NCI-H2171 (cell line): ENCODE measurements at places on chromosomes 7 and 10.

DNA sequence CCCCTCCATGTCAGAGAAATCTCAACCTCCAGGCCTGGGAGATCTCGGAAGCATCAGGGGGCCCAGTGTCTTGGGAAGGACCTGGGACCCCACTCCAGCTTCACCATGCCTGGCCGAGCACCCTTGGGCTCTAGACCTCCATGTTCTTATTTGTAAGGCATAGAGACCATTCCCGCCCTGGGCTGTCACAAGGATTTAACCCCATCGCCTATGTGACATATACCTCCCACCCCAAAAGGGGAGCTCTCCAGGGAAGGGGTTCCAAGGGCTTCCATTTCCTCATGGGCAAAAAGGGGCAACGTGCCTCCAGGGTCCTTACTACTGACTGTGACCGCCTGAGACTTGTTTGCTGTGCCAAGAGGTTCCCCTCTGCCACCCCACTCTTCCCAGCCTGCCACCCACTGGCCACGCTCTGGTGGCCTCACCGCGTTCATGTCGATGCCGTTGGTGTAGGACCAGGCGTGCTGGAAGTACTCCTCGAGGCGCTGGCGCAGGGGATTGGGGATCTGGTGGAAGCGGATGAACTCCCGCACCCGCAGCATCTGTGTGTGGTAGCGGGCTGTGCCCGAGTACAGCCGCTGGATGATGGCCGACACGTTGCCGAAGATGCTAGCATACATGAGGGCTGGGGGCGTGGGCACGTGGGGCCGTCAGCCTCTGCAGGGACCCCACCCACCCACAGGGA is 27.5 kb downstream of the KCNH2 start:
- no peak for DNase-seq

DNA sequence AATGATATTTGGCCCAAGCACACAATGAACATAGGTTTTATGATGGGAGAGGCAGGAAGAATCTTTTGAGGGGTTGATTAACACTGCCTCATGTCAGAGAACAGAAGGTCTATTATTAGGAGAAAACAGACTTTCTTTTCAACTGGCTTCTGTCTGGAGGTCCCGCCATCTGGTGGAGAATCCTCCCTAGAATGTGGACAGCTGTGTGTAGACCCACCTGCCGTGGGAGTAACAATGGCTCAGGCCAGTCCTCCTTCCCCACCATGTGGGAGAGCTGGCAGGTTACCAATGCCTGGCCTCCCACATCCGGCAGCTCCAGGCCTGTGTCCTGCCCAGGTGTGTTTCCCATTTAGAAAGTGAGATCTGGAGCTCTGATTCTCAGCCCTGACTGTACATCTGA is 70.4 kb upstream of the AOAH start:
- peak; percentile 40 for DNase-seq

DNA sequence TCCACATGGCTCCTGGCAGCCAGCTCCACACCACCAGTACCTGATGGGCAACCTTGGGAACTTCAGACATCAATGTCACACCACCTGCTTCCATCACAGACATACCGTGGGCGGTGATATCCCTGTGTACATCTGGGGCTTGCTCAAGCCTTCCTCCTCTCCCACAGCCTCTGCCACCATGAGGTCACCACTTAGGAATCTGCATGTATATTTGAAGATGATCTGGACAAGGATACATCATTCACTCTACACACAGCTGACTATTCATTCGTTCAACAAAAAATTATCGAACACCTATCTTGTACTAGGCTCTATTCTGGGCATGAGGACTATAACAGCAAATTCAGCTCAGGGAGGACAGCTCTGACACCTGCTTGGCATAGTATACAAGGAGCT is 6.8 kb downstream of the DLG5 start:
- no peak for DNase-seq

DNA sequence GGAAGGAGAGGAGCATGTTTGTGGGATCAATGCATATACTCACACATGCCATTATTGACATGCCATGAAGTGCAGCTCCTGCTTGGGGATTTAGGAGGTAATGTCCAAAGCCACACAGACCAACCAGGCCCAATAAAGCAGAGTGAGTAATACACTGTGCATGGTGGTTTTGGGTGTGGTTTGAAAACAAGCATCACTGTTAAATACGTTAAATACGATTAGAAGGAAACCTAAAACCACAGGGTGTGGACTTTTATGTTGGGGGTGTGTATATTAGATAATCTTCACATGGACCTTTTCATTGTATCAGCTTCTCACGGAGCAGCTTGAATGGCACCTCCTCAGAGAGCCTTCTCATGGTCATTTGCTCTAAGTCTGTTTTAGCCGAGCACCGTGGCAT is 10.4 kb upstream of the EIF3A start:
- no peak for DNase-seq

DNA sequence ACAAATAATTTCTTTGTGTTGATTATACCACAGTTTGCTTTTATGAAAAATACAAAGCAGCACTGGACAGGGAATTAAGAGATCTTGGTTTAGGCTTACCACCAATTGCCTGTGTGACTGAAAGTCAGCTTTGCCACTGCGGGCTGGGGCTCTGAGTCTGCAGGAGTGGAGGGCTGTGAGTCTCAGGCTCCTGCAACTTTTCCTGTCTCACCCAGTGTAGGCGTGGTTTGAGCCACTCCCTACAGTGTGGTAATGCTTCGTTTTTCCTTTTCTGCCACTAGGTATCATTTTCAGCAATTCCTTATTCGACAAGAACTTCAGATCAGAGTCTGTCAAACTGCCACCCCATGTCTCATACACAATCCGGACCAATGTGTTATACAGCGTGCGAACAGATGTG is 180.6 kb downstream of the ABCA13 start:
- DNase-seq = no peak

- no peak for DNase-seq
These were observed 8.3 kb upstream of the RGS10 start for GRCh38 chr10:119550827-119551226.

DNA sequence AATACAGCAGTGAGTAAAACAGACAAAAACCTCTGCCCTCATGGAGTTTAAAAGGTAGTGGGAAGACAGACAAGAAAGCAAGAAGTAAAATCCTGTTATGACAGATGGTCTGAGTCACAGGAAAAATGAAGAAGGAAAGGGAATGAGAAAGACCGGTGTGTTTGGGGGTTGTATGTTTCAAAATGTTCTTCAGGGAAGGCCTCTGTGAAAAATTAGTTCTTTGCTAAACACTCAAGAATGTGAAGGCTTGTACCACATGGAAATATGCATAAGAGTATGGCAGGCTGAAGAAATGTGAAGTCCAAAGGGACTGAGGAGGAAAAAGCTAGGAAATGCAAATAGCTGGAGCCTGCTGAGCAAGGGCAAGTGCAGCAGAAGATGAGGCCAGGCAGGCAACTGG is 315.9 kb upstream of the SEMA3A start:
- DNase-seq = no peak

DNA sequence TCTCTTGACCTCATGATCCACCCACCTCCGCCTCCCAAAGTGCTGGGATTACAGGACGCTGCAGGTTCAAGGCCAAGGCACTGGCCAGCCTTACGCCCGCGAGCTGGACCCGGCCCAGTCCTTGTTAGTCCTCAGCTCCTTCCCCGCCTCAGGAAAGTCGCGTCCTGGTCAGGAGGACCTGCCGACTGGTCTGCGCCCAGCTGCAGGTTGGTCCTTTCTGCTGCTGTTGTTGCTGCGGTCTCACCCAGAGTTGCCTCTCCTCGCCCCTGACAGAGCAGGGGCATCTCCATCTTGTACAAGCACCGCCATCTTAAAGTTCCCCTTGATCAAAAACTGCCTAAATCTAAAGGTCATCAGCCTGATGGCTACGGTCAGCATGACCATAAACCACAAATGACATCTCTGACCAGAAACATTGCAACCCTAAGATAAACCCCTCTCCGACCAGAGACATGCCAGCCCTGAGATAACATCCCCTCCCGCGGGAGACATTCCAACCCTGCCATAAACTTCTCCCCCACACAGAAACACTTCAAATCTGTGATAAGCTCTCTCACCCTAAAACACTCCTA is 13.9 kb upstream of the BMS1 start:
- DNase-seq = no peak

- DNase-seq = no peak
These were observed 245.2 kb downstream of the PAXIP1 start for GRCh38 chr7:154757756-154758155.

GRCh38 chr10:70593513-70593890 is 9.0 kb downstream of the PRF1 start:
- DNase-seq = no peak

- DNase-seq = no peak
These were observed 126.0 kb downstream of the DNAJB6 start for GRCh38 chr7:157462840-157463239.

- no peak for DNase-seq
These were observed 183.7 kb upstream of the KLF14 start for GRCh38 chr7:130917669-130918128.

DNA sequence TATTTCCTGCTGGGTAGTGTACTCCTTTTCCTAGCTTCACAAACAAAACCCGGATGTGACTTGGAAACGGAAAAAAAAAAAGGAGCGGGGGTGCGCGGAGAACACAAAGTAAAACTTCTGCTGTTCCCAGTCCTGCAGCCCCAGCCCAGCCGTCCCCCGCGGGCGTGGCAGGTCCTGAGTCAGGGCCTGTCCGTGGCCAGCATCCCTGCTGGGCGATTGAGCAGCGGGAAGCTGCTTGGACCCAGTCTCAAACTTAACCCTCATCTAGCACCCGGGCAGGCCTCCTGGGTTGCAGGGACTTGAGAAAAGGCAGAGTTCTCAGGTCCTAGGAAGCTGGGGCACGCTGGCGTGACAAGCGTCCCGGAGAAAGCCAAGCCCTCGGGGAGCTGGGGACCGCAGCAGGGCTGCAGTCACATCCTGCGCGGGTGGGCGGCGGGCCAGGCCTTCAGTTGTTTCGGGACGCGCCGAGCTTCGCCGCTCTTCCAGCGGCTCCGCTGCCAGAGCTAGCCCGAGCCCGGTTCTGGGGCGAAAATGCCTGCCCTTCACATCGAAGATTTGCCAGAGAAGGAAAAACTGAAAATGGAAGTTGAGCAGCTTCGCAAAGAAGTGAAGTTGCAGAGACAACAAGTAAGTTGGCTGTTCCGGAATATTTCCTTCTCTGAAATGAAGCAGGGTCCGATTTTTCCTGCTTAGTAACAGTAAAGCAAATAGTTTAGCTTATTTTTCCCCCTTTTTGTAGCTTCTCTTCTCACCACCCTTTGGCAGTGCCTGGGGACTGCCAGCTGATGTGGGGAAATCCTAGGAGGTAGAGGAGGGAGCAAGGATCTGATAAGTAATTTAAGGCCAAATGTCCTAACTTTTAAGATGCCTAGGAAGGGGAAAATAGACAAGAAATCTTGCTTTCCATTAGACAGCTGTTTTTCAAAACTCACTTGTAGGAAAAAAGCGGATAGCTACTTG is at the start of gene GNG11:
TSS of gene GNG11 (plus strand) at position 129 of the 960 bp plus-strand sequence. CDS start at position 532, 403 bp downstream.
- DNase-seq = no peak

DNA sequence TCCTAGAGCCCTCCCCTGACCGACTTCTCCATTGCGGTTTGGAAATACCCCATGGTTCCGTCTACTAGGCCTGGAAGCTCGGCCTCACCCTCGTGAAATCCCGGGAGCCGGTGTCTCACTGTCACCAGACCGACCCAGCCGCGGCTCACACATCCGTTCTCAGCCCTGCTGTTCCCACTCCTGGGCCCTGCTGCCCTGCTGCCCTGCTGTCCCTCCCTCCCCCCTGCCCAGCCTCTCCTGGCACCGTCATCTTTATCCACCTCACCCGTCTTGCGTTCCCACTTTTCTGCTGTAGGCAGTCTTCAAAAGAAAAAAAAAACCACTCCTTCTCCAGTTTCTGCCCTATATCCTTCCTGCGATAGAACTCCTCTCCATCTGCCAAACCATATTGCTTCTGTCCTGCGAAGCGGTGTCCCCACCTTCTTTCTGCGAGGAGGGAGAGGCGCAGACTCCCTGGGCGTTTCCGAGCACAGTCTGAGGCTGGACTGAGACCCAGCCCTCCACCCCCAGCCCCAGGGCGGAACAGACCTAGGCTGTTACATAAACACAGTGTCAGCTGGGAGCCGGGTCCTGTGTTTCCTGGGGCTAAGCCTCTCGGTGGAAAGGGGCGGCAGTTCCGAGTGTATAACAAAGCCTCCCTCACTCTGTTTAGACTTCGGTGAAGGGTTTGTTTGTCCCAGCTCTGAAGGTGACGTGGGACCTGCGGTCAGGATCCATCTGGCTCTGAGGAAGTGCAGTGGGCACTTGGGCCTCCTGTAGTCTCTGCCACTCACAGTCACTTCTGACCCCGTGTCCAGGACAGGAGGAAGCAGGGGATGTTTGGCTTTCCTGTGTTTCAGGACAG is 2.8 kb downstream of the AGAP3 start:
- peak; percentile 81 for DNase-seq

DNA sequence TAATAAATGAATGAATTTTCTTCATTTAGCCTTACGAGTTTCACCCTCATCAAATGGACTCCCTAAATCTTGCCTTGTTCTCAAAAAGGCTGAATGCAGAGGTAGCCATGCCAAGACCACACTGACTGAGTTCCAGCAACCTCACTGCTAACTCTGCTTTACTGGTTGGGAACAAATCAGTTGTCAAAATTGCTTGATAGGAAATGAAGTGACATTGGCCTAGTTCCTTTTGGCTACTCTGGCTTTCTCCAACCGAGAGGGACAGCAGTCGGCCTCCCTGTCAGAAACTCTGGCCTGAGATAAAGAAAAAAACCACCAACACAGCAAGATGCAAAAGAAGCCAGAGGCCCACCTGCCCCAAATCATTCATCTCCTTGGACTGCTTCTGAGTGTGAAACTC is 87.0 kb downstream of the PPP1R3C start:
- DNase-seq = no peak

- no peak for DNase-seq
These were observed 94.5 kb downstream of the PPP1R3A start for GRCh38 chr7:113824117-113824823.

DNA sequence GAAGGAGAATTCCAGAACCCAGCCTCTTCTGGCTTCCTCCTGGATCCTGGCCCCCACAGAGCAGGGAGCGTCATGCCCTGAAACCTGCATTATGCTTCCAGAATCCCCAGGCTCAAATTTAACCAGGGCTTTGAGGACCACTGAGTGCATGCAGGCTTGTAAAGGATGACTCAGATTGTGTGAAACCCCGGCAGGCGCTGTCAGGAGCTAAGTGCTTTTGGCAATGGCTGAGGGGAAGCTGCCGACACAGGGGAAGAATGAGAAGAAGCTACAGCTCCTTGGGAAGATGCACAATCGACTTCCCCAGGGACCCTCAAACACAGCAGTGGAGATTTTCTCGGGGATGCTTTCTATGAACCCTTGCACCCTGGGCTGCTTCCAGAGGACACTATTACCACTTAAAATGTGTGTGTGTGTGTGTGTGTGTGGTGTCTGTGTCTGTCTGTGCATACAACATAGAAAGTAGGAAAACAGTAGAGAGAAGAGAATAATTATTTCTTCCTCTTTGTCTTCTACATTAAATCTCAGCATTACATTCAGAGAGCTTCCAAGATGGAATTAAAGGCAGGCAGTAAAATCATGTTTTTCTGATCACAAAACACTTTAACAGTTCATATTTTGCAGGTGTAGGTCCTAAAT is 183.5 kb upstream of the INHBA start:
- no peak for DNase-seq

DNA sequence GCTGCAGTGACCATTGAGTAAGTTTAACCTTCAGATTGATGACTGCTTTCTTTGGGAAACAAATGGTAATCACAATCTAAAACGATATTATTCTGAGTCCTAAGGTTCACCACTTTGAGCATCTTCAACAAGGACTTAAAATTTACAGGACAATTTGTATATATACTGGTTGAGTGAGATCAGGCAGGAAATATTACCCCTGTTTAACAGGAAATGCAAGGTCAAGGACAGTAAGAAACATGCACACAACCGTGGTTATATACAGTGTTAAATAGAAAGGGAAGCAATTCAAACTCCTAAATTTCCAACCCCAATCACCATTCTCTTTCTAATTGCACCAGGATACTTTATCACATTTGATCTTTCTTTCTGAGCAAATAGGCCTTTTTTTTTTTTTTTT is 96.1 kb downstream of the ZNF277 start:
- no peak for DNase-seq
